ENCODE measurements at places on chromosomes 3 and 15.
A peak's percentile ranks its signal among the peaks of the same experiment; 100 is the strongest.

DNA sequence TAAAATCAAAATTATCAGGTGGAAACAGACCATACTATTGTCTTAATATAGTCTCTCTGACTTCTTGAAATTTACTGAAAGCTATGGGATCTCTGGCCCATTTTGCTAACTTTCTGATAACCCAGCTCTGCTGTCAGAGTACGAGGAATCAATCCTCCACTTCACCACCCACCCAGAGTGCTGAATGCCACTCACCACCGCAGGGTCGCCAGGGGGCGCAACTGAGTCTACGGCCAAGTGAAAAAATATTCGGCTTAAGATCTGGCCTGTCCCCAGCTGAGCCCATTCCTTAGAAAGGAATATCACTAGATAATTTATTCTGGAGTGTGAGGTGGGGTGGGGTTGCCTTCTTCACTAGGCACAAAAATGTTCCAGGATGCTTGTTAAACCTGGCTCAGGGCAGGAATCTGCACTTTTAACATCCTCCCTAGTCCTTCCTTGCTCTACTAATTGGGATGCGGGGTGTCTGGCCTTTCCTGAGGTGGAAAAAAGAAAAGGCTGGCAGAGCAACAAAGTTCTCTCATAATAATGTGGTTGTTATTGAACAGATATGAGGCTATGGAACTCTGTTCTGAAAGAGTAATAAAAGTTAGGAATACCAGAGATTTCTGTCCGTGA lies 520.6 kb downstream of the MFSD1 start:
- DNase-seq = no peak

GRCh38 chr3:123503203-123503602 lies 54.3 kb upstream of the ADCY5 start:
- DNase-seq = no peak

GRCh38 chr15:67997996-67998395 lies 56.1 kb upstream of the PIAS1 start:
- DNase-seq = no peak

- DNase-seq = no peak
Observed at GRCh38 chr15:92809880-92810361, 90.2 kb upstream of the CHD2 start.

DNA sequence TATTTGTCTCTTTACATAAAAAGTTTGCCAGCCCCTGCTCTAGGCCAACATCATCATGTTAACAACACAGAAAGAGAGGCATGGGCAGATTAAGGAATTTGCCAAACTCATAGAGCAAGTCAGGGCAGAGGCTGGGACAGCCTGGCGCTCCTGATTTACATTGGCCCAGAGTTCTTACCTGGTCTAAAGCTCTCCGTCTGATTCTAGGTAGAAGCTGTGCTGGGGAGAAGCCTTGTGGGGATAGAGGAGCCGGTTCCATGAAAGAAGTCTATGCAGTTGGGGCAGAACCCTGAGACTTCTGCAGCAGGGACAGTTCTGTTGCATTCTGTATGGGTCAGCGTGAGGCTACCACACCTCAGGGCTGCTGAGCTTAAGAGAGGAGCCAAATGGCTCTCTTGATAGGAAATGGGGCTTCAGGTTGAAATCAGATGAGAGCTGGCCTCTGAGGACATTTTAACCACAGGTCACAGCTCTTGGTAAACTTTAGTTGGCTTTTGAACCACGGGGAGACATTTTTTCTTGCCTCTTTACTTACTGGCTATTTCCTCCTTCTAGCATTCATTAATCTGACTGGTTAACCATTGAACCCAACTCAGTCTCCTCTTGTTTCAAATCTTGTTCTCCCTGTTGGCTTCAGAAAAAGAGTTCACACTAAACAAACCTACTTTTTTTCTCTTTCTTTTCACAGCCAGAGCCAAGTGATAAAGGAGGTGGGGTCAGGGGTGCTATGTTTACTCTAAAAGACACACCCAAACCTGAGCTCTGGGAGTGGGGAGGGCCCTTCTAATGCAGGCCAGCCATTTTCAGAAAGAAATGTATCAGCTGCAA lies 250.7 kb downstream of the OPA1 start:
- DNase-seq = no peak

DNA sequence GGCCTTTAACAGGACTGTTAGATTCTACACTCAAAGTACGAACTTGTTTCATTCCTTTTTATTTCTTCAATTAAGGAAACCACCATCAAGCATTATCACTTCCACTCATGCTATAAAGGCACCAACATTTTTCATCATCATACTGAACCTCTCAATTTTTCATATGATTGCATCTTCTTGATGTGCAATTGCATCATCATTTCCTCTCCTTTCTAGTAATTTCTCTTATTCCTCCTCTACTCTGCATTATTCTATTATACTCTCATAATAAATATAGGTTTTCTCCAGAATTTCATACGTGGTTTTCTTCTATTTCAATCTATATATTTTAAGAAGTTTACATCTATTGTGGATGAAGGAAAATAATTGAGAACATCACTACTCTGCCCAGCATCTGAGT lies 506.2 kb upstream of the ZNF385D start:
- DNase-seq = no peak

GRCh38 chr3:182501856-182502255 lies 291.4 kb upstream of the ATP11B start:
- no peak for DNase-seq

DNA sequence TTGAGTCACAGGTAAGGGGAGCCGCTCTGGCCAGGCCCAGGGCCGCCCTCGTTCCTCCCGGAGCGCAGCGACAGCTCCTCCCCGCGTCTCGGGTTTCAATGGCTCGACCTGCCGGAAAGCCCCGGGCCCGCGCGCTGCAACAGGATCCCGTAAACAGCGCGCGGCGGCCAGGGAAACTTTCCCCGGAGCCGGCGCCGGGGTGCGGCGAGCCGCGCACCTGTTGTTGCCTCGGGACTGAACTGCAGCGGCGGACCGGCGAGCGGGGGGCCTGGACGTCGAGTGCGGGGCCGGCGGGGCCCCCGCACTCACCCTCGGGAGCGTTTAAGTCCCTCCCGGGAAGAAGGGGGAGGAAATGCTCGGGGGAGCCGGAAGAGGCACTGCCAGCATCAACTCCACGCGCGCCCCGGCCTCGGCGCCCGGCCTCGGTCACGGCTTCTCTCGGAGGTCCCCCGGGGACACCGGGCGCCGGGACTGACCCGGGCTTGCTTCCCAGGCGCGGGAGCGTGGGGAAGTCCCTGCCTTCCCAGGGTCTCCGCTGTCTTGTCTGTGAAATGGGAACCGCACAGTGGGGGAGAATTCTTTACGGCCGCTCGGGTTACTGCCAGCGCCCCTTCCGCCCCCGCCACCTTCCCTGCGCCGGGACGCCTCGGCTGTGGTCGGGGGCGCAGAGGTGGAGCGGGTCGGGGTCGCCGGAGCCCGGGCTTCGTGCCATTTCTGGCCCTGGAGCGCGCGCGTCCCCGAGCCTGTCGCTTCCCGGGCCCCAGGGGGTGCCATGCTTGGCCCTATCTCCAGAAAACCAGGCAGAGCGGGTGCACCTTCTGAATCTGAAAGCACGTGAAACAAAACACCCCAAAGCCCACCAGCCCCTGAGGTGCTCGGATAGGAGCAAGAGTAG lies 7.5 kb upstream of the PGPEP1L start:
- DNase-seq = no peak

DNA sequence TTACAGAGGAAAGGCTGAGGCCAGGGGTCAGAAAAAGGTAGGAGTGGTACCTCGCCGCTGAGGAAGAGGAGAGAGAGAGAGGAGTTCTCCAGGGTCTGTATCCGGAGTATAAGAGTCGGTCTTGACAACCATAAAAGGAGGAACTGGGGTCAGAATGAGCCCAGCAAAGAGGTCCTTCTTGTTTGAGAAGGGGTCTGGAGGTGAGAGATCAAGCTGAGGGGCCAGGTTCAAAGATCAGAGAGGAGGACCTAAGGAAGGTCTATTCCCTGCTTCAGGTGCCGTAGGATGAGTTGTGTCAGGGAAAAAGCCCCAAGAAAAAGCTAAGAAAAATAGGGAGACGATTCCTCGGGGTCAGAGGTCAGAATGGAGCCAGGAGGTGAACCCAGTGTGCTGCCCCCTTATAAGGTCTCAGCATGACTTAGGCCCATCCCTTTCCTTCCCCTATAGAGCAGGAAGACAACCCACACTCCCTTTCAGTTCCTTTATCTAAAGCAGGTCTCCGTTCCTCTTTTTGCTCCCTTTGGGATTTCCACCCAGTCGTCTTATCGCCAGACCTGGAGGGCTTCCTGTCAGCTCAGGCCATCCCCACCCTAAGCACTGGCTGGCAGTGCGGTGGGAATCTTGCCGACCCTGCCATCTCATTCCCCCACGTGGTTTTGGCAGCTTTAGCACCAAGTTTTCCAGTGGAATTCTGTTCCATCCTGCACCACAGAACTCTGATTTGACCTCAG lies 651 bp downstream of the MTMR14 start:
- no peak for DNase-seq

DNA sequence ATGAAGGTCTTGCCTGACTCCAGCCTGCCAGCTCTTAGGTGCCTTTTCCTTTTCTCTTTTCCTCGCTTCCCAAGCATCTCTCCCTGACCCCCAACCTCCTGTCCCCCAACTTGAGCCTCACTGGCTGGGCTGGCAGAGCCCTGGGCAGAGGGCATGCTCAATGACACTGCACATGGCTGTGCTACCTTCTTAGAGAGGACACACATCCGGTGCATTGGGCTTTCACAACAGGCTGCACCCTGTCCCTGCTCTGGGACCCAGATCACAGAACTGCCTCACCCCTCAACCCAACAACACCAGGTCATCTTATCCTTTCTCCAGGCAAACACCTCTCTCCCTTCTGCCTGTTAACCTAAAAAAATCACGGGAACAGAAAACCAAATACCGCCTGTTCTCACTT lies 7.5 kb upstream of the ANKDD1A start:
- no peak for DNase-seq

DNA sequence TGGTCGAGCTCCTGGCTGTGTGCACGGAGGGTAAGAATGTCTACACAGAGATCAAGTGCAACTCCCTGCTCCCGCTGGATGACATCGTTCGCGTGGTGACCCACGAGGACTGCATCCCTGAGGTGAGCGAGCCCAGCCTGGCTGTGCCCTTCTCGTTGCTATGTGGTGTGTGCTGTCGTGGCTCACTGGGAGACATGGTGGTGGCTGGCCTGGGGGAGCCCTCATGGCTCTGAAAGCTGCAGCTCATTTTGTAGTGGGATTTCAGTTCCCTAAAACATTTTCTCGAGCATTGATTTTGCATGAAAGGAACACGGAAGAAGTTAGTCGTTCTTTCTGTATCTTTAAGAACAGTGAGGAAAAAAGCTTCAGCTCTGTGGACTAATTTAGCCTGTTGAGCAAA lies 200.5 kb downstream of the ITPR1 start:
- DNase-seq = no peak

- DNase-seq = peak; percentile 44
Observed at GRCh38 chr15:82040862-82041261, 5.0 kb downstream of the MEX3B start.

DNA sequence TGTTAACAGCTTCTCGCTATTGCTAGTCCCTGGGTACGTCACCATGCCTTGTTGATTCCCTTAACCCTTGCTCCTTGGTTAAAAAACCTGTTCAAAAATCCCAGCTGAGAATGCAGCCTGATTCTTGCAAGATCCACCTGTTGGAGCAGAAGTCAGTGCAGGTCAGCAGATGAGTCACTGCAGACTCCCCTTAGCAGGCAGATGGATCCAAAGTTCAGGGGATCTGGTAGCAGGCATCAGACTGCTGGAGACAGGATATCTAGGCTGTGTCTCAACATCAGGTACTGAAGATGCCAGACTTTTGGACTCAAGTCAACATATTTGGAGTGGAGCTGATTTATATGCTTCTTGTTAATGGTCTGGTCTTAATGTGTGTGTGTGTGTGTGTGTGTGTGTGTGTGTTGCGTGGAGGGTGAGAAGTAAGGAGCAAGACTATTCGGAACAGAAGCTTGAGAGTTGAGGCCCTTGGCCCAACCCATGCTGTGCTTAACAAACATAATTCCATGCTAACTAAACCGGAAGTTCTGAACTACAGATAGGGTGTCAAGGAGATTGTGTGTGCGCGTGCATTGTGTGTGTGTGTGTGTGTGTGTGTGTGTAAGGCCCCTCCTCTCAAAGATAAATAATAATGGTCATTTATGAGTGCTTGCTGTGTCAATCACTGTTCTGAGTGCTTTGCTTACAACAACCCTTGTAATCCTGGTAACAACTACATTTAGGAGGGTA lies 1.0 kb upstream of the C3orf52 start:
- no peak for DNase-seq

- DNase-seq = no peak
Observed at GRCh38 chr3:170056710-170057454, 19.1 kb downstream of the GPR160 start.

DNA sequence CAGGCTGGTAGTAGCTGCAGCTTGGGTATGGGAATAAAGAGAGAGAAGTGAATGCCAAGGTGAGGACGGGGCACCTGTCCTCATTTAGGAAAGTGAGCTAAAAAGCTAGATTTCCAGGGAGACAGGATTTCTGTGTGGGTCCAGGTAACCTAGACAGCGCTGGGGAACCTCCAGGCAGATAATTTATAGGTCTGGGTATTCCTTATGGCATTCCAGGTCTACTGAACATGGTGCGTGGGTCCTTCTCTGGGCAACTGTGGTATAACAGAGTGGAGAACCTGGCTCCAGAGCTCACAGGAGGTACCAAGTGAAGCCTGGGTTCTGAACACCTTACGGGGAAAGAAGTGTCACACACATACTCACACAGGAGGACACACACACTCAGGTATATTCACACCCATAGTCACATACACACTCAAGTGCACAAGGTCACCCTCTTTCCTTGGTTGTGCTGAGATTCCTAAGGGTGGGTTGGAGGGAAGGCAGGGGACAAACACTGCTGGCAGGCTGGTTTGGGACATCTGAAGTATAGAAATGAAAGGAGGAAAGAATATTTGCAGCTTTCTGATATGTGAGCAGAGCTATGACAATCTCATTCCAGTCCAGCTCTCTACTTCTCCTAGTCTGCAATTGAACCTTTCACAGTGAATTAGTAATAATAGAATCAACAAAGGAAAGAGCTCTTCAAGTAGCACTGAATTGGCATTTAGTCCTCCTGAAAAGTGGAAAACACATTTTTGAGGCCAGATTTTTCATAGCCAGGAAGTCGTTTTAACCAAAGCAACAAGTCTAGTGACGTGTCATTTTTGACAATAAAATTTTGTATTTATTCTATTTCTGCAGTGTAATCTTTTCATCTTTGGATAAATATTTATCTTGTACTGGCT lies 37.4 kb upstream of the ITGA11 start:
- no peak for DNase-seq

Measured in NCI-H2081 treated with DMSO at 0.1 percent for 48 hours (cell line).